Choroid plexus epithelial cell (primary cell): ENCODE measurements at places on chromosomes 1 and 21.

DNA sequence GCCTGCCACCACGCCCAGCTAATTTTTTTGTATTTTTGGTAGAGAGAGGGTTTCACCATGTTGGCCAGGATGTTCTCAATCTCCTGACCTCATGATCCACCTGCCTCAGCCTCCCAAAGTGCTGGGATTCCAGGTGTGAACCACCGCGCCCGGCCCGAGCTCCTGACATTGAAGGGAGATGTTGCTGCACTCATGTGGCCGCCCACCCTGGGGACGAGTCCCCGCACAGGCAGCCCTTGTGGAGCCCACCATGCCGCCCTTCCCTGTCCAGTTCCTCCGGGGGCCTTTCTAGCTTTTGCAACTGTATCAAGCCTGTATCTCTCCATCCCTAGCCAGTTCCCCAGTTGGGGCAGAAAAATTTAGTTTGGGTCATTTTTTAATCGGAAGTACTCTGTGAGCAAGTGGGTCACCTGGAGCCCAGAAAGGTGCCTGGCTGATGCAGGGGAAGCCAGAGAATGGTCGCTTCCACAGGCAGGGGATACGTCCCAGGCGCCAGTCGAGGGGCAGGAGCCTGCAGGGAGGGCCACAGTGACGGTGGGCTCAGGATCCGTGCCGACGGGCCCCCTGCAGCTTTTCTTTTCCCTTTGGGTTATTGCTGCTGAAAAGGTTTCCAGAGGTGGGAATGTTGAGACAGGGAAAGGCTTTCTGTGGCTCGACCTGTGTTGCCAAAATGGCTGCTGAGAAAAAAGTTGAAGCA, 20.4 kb downstream of the PCNT start:
- DNase-seq, result no peak

- DNase-seq, result peak; percentile 83
Measured at GRCh38 chr1:216910081-216910840, 187.0 kb upstream of the ESRRG start.

- DNase-seq, result no peak
Measured at GRCh38 chr21:45580181-45580575, 37.9 kb upstream of the SLC19A1 start.

GRCh38 chr1:2894381-2895041, 93.0 kb upstream of the TTC34 start:
- no peak for DNase-seq

- DNase-seq, result peak; percentile 96
Measured at GRCh38 chr1:235953801-235954200, 87.1 kb upstream of the LYST start.

DNA sequence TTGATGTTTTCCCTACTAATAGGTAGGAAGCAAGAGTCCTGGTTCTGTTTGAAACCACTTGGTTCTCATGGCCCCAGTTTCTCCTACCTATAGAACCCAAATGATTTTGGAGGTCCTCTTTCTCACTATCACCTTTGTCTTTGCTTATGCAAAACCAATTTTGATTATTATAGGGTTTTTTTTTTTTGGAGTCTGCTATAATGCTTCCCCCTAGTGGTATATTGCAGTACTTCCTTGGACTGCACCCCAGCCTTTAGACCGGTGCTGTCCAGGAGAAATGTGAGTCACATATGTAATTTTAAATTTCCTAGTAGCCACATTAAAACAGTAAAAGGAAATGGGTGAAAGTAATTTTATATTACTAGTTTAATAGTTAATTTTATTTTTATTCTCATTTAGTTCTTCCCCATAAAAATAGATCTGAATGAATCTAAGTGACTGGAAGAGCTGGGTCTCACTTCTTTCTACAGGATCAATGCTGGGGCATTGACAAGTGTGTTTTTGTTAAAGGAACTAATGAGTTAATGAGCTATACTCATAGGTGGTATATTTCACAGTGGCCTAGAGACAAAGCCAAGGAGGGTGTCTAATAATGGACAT, 10.6 kb downstream of the FCMR start:
- peak; percentile 84 for DNase-seq
